BJ (cell line): ENCODE measurements at places on chromosomes 4 and X.

- DNase-seq = no peak
Observed at GRCh38 chr4:38243388-38244053, 283.3 kb downstream of the PTTG2 start.

- DNase-seq = no peak
Observed at GRCh38 chrX:42490111-42490510, 287.9 kb downstream of the PPP1R2C start.

DNA sequence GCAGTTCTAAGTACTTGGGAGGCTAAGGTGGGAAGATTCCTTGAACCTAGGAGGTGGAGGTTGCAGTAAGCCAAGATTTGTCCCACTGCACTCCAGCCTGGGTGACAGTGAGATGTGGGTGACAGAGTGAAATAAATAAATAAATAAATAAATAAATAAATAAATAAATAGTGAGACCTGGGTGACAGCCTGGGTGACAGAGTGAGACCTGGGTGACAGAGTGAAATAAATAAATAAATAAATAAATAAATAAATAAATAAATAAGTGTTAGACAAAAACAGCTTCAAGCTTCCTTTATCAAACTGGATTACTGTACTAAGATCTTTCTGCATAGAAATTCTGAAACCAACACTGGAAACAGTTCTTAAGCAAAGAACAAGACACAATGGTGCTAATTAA lies 71.8 kb upstream of the BMP2K start:
- no peak for DNase-seq

DNA sequence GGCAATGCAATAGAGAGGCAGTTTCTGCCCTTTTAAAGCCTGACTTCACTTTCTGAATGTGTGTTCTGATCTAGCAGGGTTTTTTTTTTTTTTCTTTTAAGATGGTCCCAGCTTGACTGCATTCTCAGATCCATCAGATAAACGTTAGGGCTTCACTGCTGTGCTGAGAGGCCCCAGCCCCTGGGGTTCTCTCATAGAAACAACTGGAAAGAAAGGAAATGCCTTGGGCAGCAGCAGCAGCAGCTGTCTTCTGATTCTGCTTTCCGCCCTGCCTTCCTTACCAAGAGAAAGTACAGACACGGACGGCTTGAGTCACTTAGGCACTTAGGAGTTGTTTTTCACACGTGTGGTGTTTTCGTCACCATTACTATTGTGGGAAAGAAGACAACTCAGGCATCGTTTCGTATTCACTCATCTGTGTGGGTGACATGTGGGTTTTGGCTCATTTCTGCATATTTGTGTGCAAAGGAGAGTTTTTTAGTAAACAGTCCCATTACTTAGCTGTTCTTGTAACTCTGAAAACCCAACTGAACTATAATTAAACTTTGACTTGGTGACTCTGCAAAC lies 172.0 kb downstream of the PTTG2 start:
- DNase-seq = peak; percentile 84

DNA sequence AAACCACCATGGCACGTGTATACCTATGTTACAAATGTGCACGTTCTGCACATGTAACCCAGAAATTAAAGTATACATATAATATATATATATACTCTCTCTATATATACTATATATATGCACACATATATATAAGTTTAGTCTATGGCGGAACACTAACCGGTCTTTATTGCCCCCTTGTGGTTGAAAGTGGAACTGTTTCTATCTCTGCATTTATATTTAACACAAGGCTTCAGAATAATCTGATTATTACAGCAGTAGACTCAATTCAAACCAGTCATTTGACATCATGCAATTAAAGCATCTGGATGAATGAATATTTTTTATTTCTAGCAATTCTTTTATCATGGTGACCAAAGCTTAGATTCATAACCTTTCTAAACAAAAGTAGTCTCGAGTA lies 14.6 kb downstream of the RAB9B start:
- no peak for DNase-seq

DNA sequence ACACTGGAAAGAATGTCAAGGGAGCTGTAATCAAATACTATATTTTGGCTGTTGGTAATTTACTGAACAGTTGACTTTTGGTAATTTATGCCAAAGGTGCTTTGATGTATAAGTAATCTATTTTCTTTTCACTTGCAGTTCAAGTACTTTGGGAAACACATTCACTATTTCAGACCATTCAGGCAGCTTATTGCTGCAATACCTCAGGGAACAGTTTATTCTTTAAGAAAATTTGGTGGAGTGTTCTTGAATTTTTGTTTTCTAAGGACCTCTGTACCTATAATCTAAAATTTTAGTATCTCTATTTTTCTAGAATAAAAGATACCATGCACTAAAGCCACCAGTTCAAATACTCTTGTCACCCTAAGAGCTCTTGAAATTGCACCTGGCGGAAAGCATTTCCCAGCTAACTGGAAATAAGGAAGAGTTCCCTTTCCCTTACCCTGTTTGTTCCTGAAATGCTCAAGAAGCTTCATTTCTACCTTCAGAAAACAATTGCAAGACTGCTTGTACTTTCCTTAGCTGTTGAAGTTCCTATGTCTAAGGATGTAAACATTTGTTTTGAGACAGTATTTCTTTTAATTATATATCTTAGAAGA lies 633.5 kb upstream of the FAT1 start:
- no peak for DNase-seq

- DNase-seq = no peak
Observed at GRCh38 chrX:56029188-56029587, 203.0 kb upstream of the KLF8 start.

DNA sequence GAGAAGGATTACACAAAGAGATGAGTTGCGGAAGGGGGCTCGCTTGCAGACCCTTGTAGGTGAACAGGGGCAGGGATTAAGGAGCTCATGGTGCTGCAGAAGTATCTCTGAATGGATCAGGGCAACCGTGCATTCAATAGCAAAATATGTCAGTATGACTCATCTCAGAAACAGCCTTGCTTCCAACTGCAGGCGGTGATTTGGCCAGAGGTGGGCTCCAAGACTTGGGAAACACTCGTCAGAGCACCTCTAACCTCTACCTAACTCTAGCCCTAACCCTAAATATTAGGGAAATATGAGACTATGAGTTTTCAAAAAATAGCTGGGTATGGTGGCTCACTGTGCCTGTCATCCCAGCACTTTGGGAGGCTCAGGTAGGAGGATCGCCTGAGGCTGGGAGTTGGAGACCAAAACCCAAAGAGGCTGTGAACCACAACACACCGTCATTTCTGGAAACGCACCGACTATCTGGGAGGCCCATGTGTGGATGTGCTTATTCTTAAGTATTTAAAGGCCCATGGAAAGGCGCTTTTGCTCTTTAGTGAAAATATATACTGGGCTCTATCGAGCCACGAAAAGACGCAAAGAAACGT lies 102.6 kb downstream of the DHRSX start:
- peak; percentile 4 for DNase-seq

DNA sequence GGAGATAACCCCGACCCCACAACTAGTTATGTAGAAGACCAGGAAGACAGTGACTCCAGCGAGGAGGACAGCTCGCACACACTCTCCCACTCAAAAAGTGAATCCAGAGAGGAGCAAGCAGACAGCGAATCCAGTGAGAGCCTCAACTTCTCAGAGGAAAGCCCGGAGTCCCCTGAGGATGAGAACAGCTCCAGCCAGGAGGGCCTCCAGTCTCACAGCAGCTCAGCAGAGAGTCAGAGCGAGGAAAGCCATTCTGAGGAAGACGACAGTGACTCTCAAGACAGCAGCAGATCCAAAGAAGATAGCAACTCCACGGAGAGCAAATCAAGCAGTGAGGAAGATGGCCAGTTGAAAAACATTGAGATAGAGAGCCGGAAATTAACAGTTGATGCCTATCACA lies 12.8 kb downstream of the DMP1 start:
- DNase-seq = no peak

DNA sequence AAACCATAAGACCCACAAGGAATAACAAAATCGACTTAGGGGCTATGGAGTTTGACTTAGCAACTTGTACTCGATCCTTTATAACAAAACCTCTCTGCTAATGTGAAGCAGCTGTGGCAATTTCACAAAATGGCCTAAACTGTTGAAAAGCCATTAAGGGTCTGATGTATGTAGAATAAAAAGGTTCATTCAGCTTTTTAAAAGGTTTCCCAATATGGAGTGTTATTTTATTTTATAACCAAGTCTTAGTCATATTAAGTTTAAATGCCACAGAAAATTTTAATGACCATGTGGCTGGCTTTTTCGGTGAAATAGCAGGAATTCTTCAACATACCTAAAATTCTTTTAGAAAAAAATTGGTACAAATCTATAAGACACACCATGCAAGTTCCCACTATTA lies 291.8 kb upstream of the HAND2 start:
- DNase-seq = peak; percentile 39

DNA sequence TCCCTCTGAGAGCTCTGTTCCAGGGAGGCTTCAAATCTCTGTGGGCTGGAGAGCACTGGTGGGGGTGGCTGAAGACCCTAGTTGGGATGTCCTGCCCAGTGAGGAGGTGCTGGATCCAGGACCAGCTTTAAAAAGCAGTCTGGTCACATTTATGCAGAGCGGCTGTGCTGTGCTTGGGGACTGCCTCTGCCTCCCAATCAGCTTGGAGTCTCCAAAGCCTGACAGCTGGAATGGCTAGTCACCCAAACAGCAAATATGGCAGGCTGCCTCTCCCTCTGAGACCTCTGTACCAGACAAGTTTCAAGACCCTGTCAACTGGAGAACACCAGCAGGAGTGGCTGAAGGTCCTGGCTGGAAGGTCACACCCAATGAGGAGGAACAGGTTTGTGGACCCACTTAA lies 848.1 kb upstream of the DIAPH2 start:
- no peak for DNase-seq

DNA sequence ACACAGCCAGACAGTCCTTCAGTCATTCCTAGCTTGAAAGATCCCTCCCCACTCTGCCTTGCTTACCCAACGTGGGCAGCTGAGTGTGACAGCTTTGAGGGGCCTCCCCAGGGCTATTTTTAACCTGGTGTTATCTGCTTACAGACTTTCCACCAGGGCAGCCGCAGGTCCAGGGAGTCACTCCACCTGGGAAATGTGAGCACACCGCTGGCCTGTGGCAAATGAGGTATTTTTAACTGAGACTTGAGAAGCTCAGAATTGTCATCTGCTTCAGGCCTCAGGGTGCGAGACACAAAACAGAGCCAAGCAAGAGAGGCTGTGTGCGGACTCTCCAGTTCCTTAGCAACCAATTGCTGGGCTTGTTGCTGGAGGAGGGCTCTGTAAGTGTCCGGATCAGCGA lies 13.0 kb downstream of the CORIN start:
- DNase-seq = no peak
